Glomerular endothelial cell (primary cell): ENCODE measurements at places on chromosomes 4 and X.

DNA sequence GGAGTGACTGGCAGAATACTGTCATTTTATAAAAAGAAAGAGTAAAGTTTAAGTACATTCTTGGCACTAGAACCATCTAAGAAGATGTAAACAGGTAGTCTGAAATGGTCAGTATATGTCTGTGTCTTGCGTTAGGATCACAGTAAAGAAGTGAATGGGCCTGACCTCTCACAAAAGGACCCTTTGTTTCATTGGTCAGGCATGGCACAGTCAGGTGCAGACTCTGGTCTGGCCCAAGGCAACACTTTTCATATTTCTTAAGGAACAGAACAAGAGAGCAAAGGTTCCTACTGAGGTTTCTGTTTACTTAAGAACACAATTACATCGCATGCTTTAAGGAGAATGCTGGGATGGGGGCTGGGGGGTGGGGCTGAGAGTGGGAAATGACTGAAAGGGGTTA lies 48.1 kb downstream of the RPGR start:
- no peak for DNase-seq

GRCh38 chr4:40228497-40229365 lies 31.9 kb downstream of the RHOH start:
- no peak for DNase-seq

GRCh38 chr4:151173871-151174270 lies 74.4 kb downstream of the RPS3A start:
- DNase-seq = no peak

DNA sequence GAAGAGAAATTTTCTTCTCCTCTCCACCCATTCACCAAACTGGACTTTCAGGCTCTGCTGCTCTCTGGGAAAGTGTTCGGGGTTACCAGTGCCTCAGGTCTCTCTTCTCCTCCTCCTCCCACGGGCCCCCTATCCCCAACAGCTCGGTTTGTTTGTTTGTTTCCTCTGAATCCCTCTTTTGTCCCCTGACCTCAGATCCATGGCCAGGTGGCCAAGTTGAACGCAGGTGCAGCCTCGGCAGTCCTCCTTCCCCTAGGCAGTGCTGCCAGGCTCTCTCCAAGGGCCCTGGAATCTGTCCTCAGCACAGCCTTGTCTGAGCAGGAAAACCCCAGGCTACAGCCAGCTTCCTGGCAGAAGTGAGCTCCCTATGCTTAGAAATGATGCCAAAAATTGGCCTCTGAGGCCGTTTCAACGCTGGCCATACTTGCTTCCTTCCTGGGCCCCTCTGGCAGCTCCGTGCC lies 60.0 kb downstream of the FHDC1 start:
- DNase-seq = no peak

DNA sequence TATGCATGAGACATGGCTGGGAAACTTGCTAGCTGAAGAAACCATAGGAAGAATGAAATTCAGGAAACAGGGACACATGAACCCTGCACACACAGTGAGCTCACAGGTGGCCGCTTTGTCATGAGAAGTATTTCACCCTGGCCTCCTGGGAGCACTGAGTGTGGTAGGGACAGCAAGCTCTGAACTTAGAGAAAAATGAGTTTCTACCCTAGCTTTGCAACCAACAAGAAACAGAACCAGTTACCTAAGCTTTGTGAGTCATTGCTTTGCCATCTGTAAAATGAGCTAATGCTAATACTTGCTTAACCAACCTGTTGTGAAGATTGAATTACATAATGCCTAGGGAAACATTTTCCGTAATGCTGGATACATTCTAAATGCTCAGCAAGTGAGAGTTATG lies 206.6 kb upstream of the HS3ST1 start:
- DNase-seq = no peak

DNA sequence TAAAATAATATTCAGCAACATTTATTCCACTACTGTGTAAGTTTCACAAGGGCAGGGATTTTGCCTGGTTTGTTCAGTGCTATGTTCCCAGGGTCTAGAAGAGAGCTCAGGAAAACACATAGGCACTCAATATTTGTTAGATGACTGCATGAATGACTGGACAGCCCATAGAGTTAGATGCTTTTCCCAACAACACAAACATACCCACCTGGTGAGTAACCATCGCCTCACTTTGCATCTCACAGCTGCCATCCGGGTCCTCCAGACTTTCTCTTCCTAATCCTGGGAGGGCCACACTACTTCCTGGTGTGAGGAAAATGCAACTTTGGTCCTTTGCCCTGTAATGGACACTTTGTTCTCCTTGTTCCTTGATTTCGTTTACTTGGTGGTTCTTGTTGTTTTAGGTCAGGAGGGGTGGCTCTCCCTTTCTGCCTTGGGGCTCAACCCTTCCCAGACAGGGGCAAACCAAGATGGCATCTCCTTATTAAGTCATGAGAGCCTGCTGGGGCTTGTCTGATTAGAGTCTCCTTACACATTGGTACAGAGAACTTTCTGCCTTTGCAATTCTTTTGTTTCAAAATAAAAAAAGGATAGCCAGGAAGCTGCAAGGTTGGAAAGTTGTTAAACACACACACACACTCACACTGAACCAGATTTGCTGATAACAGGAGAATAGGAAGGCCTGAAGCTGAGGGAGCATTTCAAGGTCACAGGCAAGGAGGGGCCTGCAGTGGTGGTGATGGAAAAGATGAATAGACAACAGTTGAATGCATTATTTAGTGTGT lies 190.6 kb downstream of the MID1IP1 start:
- DNase-seq = no peak

- peak; percentile 23 for DNase-seq
These were observed 56.4 kb downstream of the FBXW7 start for GRCh38 chr4:152479428-152480026.

DNA sequence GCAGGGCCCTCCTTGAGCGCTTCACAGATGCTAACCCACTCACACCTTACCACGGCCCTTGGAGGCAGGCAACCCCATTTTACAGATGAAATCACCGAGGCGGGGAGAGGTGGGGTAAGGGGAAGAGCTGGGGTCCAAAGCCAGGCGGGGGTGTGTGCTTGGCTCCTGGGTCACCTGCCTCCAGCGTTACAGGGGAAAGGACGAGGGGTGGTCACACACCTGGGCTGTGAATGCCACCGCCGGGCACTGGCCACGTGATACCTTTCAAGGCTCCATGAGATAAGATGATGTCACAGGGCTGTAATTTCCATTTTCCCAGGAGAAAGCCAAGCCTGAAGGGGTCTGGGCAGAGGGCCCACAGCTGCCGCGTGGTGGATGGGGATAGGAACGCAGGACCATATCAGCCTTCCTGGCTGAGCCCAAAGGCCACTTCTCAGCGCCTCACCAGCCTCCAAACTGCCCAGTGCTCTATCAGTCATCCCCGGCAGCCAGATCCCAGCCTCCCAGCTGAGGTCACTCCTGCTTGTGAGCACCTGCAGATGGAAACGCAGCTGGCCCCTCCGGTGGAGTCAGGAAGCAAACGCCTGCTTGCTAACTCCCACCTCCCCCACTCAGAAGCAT lies 62.4 kb upstream of the CRMP1 start:
- no peak for DNase-seq

- DNase-seq = no peak
These were observed 210.2 kb upstream of the NPY2R start for GRCh38 chr4:154998284-154998683.

DNA sequence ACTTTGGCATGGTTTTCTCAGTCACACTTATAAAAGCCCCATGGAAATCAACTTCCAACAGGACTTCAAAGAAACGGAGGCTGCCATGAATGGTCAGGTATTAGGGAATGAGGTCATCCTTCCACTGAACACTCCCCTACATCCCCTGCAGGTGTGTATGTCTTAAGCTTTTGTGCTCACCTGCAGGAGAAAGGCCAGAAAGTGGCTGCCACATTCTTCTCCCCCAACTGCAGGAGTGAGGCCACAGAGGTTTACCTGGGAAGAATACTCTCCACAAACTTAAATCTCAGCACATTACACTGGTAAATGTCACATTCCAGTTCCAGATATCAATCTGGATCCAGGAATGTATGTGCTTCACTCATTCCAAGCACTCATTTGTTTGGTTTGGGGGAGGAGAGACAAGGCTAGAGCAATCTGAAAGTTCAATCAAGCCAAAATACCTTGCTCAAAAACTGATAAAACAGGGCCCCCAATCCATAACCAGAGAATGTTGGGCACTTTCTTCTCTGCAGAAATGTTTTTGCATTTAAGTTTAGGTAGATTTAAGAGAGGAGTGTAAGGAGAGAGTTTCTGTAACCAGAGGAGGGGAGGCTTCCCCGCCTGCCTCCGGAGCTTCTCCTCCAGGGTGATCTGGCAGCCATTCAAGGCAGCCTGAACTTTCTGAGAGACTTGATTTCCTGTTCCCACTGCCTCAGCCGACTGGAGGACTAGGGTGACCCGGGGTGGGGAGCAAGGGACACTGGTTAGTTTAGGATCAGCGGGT lies 15.4 kb downstream of the FAM9C start:
- DNase-seq = no peak

DNA sequence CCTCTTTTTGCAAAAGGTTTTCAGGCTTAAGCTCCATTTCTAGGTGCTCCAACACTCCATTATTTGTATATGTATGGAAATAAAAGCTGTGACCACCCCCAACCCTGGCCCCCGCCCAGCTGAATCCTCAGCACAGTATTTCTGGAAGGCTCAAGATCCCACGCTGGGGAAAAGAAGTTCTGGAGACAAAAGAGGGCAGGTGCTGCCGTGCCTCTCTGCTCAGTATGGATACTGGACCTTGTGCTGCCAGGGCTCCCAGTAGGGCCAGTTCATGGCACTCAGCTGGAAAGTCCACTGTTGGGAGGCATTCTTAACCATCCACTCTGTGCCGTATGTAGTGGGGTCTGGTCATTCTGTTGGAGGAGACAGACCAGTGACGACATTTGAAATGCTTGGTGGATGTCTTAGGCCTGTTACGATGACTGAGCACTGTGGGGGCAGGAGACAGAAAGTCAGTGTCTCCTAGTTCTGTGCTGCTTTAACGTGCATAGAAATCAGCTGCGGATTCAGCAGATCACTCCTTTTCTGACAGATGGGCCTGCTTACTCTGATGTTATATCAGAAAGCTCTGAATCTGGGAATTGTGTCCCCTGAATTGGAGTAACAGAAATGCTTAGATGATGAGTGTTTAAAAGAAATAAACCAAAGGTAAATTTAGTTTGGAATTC lies 48.4 kb upstream of the MSANTD1 start:
- no peak for DNase-seq

DNA sequence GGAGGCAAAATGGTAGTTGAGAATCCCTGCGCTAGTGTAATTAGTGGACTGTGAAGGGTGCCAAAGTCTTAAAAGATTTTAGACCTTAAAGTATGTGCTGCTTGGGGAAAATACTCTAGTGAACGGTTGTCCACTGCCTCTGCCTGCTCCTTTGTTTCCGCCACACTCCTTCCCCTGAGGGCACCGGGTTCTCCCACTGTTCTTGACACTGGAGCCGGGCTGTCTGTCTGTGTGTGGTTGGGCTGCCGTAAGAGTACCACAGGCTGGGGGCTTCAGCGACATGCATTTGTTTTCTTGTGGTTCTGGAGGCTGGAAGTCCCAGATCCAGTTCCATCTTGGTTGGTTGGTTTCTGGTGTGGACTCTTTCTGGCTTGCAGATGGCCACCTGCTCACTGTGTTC lies 76.2 kb downstream of the CLDN34 start:
- DNase-seq = no peak

GRCh38 chr4:16227462-16227868 lies 1.2 kb upstream of the TAPT1 start:
- no peak for DNase-seq

DNA sequence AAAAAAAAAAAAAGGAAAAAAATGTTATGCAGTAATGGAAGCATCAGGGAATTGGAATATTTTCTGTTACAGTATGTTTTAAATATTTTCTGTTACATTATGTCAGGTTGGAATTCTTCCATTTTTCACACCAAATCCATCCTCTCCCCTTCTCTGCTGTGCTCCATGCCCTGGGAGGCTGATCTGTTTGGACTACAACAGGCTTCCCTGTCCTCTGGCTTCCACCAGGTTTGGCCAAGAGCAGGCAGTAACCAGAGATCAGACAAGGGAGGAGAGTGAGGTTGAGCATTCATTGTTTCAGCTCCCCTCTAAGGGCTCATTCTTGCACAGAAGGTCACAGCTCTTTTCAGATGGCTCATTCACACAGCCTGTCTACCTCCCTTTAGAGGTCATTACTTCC lies 11.7 kb upstream of the TMEM184C start:
- no peak for DNase-seq

DNA sequence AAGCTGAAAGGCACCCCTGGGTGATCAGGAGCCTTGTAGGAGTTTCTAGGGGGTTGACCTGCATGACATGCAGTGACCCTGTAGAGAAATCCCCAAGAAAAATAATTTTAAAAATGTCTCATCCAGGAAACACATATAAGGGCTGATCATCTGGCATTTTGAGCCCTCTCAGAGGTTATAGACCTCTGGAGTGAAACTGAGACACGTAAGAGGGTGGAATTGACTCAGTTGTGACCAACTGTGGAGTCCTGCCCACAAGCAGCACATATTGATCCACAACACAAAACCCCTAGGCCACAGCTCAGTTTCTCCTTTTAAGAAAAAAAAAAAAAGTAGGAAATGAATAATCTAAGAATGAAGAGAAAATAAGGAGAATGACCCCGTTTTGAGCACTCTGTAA lies 32.5 kb upstream of the MTMR8 start:
- DNase-seq = no peak

DNA sequence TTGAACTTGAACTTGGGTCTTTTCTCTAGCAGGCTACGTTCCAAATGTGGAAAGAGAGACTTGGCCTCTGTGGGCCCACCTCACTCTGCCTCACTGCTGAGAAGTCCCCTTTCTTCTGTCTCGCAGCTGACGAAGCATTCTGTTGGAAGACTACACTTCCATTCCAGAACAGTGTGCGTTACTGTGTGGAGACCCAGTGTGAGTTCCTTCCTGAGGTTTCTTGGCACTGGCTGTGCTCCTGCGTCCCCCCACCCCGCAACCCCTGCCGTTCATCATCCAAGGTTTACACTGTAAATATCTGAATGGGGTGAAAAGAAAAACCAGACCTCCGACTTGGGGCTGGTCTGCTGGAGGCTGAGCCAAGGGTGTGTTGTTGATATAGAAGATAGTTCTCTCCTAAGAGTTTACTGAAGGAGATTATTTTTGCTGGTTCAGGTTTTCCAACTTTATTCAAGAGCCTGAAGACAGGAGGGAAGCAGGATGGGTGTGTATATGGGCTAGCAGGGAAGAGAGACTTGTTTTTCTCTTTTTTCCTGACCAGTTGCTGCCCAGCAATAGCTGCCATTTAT lies 34.7 kb downstream of the NHSL2 start:
- DNase-seq = no peak

GRCh38 chr4:145380123-145380522 lies 101.5 kb upstream of the SMAD1 start:
- DNase-seq = no peak

- DNase-seq = no peak
These were observed 39.4 kb upstream of the WDFY3 start for GRCh38 chr4:85005865-85006377.

GRCh38 chr4:6189511-6189910 lies 10.8 kb downstream of the JAKMIP1 start:
- no peak for DNase-seq

- no peak for DNase-seq
These were observed 65.7 kb upstream of the PAGE1 start for GRCh38 chrX:49761481-49761880.

GRCh38 chr4:31365006-31365690 lies 645.0 kb downstream of the PCDH7 start:
- DNase-seq = no peak
